Cortex of kidney (tissue), 1 donor: ENCODE measurements at places on chromosomes 2 and 18.

DNA sequence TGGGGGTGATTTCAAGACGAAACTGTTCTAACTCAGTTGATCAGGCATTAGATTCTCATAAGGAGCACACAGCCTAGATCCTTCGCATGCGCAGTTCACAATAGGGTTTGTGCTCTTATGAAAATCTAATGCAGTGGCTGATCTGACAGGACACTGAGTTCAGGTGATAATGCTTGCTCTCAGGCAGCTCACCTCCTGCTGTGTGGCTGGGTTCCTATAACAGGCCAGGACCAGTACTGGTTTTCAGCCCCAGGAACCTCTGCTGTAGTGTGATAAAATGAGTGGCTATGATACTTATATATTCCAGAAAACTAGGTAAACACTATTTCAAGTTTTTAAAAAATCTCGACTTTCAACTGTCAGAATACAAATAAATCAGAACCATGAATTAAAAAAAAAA lies 271.4 kb downstream of the GALNT13 start:
- no peak for DNase-seq

DNA sequence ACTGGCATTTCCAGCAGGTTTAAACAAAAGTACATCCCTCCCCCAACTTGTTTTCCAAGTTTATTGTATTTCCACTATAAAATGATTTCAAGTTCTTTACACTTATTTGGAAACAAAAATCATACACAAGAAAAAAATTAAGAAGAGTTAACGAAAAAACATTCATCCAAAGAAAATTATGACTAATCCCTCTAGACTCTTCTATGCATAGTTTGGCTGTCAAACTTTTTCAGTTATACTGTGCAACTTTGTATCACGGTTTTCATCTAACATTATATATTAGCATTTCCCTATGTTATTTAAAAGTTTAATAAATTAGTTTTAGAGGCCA lies 627 bp downstream of the WDCP start:
- no peak for DNase-seq

DNA sequence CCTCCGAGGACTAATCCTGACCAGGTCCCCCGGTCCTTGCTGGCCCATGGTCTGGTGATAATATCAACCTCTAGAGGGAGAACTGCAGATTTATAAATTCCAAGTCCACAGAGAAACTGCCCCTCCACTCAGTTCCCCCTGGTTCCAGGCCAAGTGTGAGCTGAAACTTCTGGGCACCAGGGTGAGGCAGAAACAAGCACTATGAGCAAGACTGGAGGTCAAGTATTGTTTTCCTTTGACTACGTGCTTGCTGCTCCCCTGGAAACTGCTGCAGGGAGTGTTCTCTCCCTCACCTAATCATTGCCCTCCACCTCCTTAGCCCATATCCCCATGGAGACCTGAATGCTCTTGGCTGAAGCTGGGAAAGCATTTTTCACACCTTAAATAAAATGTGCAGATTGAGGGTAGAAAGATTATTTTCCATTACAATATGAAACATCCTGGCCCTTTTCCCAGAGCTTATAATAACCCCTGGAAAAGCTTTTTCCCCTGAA lies 135.2 kb downstream of the RDH14 start:
- DNase-seq, result no peak

DNA sequence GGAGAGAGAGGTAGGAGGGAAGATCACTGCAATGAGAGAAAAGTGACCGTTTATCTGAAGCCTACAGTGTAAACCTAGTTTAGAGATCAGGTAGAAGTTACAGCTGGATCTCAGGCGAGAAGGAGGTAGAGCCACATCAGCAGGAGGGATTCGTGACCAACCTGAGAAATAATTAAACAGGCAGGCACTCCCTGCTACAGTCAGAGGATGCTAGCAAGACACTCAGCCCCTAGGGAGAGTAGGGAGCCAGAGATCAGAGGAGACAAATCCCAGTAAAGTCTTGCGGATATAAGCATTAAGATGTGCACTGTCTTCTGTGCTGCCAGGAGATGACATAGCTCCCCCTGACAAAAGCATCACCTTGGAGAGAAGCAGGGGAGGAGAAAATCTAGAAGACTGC lies 629.1 kb upstream of the SLC39A10 start:
- DNase-seq, result no peak

DNA sequence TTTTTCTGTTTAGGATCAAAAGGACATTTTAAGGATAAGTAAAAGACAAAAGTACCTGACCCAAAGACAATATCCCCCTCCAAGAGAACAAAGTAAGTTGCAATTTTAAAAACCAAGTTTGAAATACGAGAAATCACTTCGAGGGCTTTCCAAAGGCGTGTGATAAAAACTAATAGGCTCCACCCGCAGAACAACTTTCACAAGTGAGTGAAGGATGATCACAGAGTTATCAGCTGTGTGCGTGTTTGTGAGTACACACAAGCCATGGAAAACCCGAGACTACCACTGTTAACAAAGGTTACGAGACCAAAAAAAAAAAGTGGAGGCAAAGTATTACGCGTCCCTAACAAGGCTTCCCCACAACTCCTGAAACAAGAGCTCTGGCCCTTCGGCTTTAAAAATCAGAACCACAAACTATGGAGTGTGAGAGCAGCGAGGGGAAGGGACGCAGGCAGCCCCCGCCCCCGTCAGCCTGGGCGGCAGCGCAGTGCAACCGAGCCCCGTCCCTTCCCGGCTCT lies 719 bp downstream of the SMAD2 start:
- DNase-seq, result no peak

- no peak for DNase-seq
Observed at GRCh38 chr2:186159101-186159500, 327.0 kb upstream of the ZC3H15 start.

DNA sequence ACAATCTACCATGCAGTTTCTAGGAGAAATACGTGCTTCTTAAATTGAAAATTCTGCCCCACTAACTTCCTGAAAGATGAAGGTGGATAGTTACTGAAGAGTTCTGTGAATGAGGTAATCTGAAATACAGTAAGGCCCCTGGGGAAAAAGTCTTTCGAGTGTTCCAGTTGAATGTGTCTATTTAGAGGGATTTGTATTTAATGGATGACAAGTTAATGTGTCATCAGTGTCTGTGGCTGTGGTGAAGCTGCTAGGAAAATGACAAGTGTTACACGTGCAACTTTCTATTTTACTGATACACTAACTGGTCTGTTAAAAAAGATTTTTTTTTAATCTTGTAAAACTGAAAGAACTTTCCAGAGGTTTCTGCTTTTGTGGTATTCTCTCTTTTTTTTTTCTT lies 384.6 kb downstream of the STK39 start:
- DNase-seq, result no peak

- no peak for DNase-seq
Observed at GRCh38 chr2:10438688-10439087, 9.4 kb downstream of the ODC1 start.

DNA sequence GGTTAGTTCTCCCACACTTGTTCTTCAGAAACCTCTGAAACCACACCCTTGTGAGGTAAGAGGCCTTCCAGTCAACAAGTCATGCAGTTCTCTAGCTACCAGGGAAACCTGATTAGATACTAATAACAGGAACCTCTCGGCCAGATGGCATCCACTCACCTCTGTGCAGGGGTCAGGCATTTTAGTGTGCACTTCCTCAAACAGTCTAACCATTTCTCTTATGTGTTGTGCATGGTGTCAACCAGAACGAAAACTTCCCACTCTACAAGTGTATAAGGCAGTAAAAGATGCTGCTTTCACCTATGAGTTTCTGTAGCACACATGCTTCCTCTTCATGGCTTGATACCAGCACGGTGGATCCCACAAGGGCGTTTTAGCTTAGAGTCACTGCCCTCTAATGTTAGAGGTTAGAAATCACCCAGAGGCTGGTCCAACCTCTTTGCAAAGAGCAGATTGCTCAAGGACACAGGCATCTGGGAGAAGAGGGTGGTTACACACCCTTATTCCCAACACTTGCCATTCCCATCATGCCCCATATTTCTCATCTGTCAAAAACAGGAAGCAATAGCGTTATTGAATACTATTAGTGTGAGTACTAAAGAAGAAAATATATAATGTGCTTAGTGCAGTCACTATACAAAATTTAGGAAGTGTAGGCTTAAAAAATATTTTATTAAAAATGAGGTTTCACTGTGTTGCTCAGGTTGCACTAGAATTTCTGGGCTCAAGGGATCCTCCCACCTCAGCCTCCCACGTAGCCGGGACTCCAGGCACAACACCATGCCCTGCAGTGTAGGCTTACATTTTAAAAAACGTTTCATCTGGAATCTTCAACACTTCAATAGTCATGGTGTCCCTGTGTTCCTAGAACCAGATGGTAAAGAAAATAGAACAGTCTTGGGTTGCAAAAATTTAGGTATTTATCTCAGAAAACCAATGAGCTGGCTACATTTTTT lies 34.5 kb upstream of the RAB31 start:
- DNase-seq, result no peak

DNA sequence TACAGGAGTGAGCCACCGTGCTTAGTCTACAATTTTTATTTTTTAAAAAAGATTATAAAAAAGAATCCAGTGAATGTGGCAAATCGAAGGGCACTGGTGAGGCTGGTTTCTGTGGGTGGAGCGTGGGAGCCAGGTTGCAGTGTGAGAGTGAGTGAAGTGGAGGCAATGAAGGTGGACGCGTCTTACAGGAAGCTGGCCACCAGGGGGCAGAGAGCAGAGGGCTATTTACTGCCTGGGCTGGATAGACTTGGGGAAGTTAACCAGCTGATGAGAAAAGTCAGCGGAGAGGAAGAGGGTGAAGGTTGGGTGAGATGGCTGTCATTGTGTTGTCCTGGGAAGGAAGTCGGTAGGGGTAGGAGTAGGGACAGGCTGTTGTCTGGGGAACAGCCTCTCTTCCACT lies 6.8 kb downstream of the SCTR start:
- no peak for DNase-seq

- DNase-seq, result no peak
Observed at GRCh38 chr2:135607561-135607960, 76.3 kb downstream of the R3HDM1 start.
